ENCODE measurements at places on chromosomes 7 and 10. TPM values are rescaled to one million over a fixed set of nuclear protein-coding genes. Genes with fewer than 3 reads are reported as not detected.

RNF32 gene
- 10.7 TPM for total RNA-seq

COL26A1 gene
- total RNA-seq: 6.9 TPM

HTR5A gene
- total RNA-seq: 0.22 TPM

ASB13 gene
- 30.4 TPM for total RNA-seq

IGF2BP3 gene
- 37.9 TPM for total RNA-seq

GRK5 gene
- 18.7 TPM for total RNA-seq

DDC gene
- 4.3 TPM for total RNA-seq

NPSR1 gene
- 0.99 TPM for total RNA-seq

SMO gene
- 53.9 TPM for total RNA-seq

SHH gene
- 0.33 TPM for total RNA-seq

NAT16 gene
- total RNA-seq: 0.82 TPM

LMOD2 gene
- total RNA-seq: 6.0 TPM

TIAL1 gene
- 189 TPM for total RNA-seq

CPN1 gene
- total RNA-seq: not detected

NME8 gene
- total RNA-seq: not detected

SPDYE11 gene
- total RNA-seq: not detected

SEMA3A gene
- total RNA-seq: 134 TPM

ACTR3C gene
- 5.3 TPM for total RNA-seq

TACR2 gene
- total RNA-seq: not detected

MMRN2 gene
- 33.5 TPM for total RNA-seq

AEBP1 gene
- 143 TPM for total RNA-seq

SKIDA1 gene
- 11.4 TPM for total RNA-seq

ACSM6 gene
- not detected for total RNA-seq
